ENCODE measurements at places on chromosomes 3 and 15.
A peak's percentile ranks its signal among the peaks of the same experiment; 100 is the strongest.

DNA sequence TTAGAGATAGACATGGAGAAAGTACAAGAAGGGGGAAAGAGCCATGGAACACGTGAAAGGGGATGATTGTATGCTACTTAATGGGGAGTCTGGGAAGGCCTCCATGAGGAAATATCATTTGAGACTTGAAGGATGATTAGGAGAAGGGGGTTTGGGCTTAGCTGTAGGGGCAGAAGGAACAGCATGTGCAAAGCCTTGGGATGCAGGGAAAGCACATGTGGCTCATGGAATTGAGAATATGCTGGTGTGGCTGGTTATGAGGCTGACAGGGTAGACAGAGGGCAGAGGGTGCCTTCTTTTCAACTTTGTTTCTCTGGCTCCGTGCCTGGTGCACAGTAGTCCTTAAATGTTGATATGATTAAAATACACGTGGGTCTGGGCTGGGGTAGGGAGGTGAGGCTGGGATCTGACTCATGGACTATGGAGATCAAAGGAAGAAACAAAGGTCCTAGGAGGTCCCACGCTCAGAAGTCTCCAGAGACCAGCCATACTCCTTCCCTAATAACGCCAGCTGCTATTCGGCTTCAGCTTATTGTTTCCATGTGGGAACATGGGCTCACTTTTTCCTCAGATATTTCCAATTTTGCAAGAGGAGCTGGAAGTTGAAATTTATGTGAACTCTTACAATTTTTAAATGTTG lies 1.1 kb downstream of the GTF2E1 start:
- DNase-seq, result no peak

GRCh38 chr3:90062016-90062415 lies 954.6 kb downstream of the EPHA3 start:
- no peak for DNase-seq

GRCh38 chr3:184004476-184004875 lies 13.2 kb downstream of the ABCC5 start:
- no peak for DNase-seq

DNA sequence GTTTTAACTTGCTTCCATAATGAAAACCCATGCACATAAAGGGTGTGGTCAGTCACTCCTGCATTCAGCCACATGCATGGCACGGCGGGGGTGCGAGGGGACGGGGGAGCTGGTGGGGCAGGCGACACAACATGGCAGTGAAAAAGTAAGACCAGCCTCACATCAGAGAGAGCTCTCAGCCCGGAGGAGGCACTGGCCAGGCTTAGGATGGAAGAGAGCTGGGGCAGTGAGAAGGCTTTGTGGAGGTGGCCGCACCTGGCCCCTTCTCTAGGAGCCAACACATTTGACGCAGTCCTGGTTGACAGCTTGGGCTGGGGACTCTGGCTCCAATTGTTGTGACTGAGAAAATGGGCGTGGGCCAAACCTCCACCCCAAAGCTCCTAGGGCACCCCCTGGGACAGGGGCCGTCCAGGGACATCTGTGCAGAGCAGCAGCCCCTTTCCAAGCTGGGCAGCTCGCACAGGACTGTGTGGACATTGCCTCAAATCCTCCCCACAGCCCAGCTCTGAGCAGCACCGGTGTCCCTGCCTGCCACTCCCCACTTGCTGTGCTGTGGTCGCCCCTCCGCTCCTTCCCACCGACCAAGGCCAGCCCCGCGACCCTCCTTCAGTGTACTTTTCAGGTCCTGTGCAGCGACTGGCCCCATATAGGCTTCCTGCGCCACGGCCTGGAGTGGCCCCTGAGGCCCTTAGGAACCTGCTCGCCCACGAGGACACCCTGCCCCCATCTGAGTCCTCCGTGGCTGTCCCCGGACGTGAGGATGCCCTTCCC lies 126.0 kb upstream of the IQSEC1 start:
- DNase-seq, result no peak

DNA sequence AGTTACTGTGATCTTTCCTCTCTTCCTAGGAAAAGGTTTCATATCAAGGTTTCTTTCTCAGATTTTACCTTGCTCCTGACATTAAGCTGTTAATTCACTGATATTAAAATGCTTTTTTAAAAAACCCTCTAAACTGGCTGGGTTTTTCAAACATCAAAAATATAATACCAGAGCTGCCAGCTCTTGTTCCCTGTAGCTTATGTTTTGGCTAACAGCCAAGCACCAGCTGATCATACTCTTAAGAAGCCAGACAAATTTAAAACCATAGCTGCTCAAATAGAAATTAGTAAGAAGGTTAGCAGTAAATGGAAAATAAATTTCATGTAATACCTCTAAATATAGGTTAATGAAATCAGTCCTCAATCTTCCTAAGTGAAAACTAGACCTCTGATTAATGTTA lies 657.5 kb downstream of the GRM7 start:
- no peak for DNase-seq

DNA sequence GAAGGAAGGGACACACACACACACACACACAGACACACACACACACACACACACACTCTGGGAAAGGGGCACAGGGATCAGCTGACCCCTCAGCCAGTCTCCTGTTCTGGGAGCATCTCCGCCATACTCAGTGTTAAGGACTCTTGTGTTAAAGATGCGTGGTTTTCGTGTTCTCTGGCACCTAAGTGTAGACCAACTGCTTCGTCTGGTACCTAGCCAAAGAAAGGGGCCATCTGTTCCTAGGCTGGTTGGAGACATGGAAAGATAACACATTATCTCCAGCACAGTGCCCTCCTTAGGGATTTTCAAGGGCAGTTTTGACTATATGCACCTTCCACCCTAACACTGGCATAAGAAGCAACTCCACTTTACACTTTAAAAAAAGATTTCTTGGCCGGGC lies 65.1 kb downstream of the EPHB1 start:
- DNase-seq, result no peak

DNA sequence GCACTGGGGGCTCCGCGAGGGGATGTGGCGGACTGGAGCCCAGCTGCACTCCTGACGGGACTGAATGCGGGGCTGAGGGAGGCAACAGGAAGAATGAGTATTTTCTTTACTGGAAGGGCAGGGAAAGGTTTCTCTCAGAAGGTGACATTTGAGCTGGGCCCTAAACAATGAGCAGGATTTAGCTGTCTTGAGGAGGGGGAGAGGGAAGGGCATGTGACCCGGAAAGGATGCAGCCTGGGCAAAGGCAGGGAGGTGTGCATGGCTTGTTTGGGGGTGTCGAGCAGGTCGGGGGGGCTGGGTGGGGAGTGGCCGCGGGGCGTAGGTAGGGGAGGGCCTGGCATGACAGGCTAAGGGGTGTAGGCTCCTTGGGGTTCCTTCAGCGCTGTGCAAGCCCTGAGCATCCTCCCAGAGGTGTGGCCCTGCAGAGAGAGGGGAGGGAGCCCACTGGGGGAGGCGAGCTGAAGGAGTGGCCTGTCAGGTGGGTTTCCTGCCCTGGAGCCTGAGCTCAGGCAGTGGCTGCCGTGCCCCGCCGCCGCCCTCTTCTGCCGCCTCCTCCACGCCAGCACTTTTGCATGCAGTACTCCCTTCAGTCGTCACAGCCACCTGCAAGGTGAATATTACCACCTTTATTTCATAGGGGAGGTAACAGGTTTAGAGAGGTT lies 17.2 kb upstream of the ANKDD1A start:
- peak; percentile 90 for DNase-seq

Measured in CD4-positive, alpha-beta T cell treated with Interleukin-10 for 1 hour (primary cell).